ENCODE measurements at places on chromosomes 7 and 10. TPM values are rescaled to one million over a fixed set of nuclear protein-coding genes. Genes with fewer than 3 reads are reported as not detected.

GRCh38 chr7:51069411-51070083 is 247.1 kb downstream of the COBL start:
- DNase-seq = no peak

GRCh38 chr10:77622889-77623291 is 14.7 kb downstream of the KCNMA1 start:
- DNase-seq = no peak

Gene MMP21
- total RNA-seq = not detected

GRCh38 chr7:67738958-67739357 is 742.3 kb downstream of the TYW1 start:
- DNase-seq = no peak

Gene PNLIPRP2
- total RNA-seq = not detected

Gene HOXA1
- total RNA-seq = 0.16 TPM

DNA sequence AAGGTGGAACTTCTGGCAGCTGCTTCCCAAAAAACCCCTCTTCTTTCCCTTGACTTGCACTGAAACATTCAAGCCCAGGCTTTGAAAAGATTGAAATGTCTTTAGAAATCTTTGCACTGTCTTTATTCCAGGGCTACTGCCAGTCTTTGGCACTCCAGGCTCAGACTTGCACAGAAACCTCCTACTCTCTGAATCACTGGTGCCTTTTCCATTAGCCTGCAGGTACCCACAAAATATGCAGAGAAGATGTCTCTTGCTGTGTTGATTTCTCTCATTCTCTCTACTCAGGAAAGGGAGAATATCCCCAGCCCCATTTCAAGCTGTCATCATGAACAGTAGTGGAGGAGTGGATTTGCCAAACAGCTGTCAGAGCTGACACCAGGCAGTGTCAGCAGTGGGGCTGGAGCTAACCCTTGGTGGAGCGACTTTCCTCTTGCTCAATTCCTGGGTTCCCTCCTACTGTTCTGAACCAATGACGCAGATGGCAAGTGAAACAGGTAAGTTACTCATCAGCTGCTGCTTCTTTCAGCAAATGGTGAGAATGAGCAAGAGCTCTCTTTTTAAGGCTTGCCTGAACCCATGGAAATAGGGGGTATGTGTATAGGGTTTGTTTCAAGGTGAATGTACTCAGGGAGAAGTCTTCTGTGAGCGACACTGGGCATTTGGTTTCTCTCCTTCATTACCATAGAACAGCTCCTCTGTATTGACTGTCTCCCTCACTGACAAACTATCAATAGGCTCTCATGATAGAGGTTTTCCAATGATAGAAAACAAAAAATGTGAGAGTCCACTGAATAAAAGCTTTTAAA is 362.4 kb downstream of the ADRA2A start:
- no peak for DNase-seq

- no peak for DNase-seq
Measured at GRCh38 chr10:6607778-6608177, 27.7 kb upstream of the PRKCQ start.

DNA sequence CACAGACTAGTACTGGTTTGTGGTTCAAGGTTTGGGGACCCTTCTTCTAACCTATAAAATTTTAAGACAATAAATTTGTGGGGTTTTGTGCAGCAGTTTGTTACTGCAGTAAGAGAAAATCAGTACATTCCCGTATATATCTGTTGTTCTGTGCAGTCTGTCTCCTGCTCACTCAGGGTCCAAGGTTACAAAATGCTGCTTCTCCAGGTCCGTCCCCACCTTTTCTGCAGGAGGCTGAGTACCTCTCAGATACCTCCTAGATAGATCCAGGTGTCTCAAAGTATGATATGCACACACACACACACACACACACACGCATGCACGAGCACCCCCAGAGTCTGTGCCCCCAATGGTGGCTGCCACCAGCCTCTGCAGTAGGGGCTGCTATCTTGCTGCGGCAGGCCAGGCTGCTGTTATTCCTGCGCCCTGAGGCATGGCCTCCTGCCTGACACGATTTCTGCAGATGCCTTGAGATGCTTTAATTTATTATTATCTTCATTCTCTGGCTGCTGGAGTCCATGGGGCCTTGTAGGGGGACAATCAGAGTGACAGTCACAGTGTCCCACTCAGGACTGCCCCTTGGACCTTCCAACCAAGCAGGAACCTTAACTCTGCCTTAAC is 25.2 kb upstream of the ASL start:
- no peak for DNase-seq

Gene NMT2
- total RNA-seq = 21.2 TPM

DNA sequence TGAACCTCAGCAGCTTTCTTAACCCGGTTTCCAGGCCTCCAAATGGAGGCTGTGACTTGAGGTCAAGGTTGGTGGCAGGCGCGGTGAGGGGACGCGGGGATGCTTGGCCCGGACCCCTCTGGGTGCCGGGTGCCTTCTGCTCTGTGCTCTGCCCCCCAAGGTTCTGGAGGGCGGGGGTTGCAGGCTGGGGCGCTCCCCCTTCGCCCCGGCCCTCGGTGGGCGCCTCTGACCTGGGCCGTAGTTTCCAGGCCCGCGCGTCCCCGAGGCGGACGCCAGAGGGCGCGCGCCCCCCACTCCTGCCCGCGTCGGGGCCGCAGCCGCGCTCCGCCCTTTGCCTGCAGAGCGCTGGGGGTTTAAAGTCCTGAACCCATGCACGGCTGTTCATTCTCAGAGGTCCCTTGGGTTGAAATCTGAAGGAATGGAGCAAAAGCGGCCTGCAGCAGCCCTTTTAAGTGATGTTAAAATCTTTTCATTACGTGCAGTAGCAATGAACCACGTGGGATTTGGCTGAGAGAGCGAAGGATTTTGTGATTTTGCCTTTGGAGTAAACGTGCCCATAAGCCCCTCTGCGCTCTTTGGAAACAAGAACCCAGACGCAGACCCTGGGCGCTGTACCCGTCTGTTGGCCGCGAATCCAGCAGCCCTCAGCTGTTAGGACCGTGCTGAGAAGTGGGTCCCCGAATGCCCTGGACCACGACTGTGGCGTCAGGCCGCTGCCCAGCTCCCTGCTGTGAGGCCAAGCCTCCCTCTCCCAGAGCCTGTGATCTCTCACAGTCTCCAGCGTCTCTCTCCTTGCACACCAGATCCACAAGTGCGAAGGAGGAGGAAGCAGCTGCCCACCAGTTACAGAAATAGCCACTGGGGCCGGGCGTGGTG is 135.0 kb downstream of the ACTR3B start:
- no peak for DNase-seq

GRCh38 chr10:96664563-96664962 is 55.8 kb downstream of the PIK3AP1 start:
- no peak for DNase-seq

DNA sequence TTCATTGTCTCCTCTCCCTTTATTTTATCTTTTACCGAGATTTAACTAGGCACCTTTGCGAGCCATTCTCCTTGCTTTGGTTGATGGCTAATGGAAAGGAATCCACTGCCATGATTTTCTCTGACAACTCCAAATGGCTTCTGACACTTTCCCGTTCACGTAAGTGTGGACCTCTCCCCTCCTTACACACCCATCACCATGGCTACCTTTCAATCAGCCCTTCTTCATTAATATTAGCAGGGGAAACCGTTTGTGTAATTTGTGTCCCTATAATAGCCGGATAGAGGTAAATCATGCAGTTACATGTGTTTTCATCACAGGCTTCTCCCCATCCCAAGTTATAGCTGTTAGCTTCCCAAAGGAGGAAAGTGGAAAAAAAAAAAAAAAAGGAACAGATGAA is 767.3 kb downstream of the MAGI2 start:
- no peak for DNase-seq
